Activated CD4-positive, CD25-positive, alpha-beta regulatory T cell treated with anti-CD3 and anti-CD28 coated beads, Interleukin-2, amount 50 U/mL, for 16 hours (primary cell): ENCODE measurements at places on chromosomes 1 and 21.

GRCh38 chr1:10904396-10905358, 107.8 kb upstream of the TARDBP start:
- no peak for DNase-seq

- no peak for DNase-seq
Measured at GRCh38 chr1:30040081-30041019, 683.0 kb downstream of the MATN1 start.

DNA sequence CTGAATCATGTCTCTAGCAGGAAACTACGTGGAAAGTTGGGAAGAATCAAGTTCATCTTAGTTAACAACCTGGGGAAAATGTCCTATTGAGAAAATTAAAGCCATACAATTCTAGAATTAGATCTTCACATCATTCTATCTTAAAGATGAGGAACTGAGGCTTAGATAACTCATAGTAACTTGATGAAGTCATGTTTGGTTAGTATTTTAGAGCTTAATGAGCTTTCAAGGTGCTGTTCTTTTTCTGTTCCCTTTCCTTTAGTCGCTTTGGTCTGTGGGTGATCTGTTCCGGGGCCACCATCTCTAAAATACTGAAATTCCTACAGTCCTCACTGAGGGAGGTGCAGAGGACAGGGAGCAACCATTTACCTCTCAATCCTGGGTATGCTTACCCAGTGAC, 4.3 kb upstream of the GLUL start:
- no peak for DNase-seq

DNA sequence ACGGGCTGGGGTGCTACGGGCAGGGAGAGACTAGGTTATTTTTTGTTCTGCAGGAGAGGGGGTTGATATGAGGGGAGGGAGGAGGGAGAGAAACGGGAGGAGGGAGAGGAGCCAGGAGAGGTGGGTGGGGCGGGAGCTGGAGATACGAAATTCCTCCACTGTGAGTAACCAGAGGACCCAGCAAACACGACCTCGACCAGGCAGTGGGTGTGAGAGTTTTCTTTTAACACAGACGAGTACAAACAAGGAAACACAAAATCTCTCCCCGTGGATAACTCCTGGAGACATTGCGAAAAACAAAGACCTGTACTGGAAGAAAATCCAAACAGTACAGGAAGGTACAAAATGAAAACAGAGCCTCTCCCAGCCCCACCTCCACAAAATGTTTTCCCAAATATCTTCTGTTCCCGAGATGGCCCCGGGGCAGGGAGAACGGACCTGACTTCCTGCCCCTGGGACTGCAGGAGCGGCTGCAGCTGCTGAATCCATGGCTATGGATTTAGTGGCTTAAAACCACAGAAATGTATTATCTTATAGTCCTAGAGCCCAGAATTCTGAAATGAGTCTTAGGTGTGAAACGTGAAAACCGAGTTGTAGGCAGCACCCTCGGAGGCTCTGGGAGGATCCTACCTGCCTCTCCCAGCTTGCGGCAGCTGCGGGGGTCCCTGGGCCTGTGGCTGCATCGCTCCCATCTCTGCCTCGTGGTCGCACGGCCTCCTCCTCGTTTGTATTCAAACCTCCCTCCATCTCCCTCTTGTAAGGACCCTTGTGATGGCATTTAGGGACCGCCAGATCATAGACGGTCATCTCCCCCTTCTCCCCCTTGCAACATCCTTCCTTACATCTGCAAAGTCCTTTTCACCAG, 82.2 kb downstream of the RIPK4 start:
- no peak for DNase-seq

GRCh38 chr1:176136891-176137290, 70.2 kb downstream of the COP1 start:
- no peak for DNase-seq

- no peak for DNase-seq
Measured at GRCh38 chr1:111879081-111879480, 110.4 kb downstream of the KCND3 start.

- DNase-seq = no peak
Measured at GRCh38 chr1:23416964-23417363, 7.6 kb downstream of the TCEA3 start.

GRCh38 chr1:98406352-98407088, 255.0 kb upstream of the SNX7 start:
- DNase-seq = no peak

DNA sequence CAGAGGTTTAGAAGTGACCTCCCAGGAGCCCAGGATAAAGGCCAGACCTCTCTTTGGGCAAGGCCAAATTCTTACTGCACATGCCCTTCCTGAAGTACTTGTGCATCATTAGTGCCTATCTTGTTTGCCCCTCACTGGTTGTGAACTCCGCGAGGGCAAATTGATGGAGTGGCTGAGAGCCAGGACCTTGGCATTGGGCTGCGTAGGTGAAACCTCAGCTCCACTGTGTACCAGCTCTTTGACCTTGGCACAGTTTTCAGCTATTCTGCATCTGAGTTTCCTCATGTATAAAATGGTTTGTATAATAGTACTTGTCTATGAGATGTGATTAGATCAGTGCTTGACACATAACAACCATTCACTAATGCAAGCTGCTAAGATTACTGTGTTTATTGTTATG, 11.5 kb downstream of the OTUD3 start:
- no peak for DNase-seq

DNA sequence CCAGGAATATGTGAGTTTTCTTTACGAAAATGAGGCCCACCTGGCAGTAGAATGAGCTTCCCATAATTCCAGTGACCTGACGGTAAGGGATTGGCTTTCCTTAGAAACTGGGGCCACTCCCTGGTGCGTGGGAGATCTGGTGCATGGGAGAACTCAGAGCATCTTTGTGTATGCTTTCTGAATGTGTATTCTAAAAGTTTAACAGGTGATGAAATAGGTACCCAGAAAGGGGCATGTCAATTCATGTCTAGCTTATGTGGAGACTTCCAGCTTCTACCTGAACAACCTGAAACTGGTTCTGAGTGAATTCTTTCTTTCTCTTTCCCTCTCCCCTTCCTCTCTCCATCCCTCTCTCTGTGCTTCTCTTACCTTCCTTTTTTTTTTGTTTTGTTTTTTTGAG, 15.2 kb upstream of the FCRLA start:
- DNase-seq = no peak
